ENCODE measurements at places on chromosomes 11 and 22.
A peak's percentile ranks its signal among the peaks of the same experiment; 100 is the strongest.

- peak; percentile 49 for DNase-seq
Measured at GRCh38 chr11:94776351-94777321, 8.5 kb downstream of the AMOTL1 start.

DNA sequence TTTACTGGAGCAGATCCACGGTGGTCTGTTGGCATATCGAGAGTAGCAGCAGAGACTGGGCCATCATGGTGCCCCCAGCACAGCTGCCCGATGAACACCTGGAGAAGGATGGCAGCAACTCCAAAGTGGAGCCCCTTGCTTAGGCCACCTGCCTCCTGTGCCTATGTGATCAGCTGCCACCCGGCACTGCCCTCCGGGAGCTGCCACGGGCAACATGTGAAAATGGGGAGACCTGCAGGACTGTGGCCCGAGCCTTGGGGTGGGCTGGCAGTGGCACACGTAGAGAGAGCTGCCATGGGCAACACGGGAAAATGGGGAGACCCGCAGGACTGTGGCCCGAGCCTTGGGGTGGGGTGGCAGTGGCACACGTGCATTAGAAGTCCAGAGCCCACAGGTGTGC lies 3.1 kb downstream of the FXYD2 start:
- no peak for DNase-seq

- no peak for DNase-seq
Measured at GRCh38 chr22:44260216-44261035, 52.3 kb downstream of the SHISAL1 start.

- DNase-seq = no peak
Measured at GRCh38 chr11:83035070-83035854, 36.4 kb downstream of the RAB30 start.

DNA sequence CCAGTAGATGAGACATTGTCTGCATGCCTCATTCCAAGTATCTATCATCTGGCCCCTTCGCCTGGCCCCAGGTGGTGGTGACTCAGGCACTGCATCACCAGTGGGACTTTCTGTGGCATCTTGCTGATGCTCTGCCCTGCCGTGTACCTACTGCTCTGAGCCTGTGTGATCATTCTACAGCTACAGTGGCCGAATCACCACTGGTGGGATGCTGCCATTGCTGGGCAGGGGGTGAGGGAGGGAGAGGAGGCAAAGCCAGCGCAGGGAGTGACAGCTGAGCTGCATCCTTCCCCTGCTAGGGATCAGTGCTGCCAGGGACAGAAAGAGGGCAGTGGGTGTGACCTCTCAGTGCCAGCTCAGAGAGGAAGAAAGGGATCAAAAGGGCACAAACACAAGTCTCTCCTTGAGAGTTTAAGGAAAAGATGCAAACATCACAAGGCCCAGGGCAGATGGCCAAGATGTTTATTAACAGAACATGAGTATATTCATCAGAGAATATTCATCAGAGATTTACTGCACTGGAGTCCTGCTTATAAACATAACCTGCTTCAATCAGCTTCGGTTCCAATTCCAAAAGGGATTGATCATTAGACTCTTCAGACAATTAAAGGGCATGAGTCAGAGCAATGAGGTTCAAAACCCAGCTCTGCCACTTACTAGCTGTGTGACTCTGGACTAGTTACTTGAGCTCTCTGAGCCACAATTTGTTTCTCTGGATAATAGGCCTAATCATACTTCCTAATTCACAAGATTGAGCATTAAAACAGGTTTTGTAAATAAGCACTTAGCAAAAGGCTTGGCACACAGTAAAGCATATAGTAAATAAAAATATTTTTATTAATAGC lies 109.8 kb downstream of the NAT10 start:
- DNase-seq = no peak

DNA sequence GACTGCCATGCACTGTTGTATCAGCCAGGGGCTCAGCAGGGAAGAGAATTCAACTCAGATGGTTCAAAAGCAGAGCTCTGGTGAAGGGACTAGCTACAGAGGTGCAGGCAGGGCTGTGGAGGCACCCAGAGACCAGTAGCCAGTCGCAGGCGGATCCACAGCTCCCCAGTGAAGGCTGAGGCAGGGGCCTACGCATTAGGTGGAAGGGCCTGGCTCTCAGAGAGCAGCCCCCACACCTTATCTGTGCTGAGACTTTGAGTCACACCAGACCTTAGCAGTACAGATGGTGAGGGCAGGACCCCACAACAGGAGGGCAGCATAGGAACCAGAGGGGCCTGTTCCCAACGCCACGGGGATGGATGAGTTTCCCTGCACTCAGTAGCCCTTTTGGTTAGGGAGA lies 189.6 kb downstream of the DSCAML1 start:
- DNase-seq = no peak

- DNase-seq = no peak
Measured at GRCh38 chr11:96207459-96208449, 135.2 kb downstream of the MAML2 start.

DNA sequence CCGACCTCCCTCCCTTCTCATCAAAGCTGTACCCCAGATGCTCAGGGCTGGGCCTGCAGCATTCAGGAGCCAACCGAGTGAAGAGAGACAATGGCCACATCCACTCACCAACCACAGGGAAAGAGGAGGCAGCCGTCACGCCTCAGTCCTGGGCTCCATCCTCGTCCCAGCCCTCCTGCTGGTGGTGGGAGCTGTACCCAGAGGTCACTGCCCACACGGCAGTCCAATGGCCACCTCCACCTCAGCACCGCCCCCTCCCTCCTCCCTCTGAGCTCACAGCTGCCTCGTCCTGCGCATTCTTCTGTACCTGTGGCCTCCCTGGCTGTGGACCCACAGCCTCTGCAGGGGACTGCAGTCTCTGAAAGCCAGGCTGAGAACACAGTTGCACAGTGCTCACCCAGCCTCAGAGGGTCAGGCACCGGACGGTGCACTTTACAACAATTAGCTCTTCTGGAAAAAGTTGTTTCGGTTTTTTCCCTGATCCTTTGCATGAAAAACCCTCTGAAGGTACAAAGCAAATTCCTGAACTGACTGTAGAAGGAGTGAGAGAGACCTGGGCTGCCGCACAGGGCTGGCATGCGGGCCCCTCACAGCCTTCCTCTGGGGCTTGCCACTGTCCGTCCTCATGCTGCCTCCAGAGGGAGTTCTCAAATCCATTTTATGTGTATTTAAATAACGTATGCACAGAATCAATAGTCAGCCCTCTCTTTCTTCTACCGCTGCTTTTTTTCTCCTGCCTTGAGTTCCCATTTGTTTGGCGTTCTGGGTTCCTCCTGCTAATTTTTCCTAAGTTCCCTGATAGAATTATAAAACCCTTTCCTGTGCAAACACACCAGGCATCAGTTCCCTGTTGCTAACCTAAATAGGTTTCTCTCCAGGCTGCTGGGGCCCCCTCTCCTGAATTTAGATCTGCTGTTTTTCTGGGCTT lies 52.7 kb downstream of the PHF21B start:
- no peak for DNase-seq

DNA sequence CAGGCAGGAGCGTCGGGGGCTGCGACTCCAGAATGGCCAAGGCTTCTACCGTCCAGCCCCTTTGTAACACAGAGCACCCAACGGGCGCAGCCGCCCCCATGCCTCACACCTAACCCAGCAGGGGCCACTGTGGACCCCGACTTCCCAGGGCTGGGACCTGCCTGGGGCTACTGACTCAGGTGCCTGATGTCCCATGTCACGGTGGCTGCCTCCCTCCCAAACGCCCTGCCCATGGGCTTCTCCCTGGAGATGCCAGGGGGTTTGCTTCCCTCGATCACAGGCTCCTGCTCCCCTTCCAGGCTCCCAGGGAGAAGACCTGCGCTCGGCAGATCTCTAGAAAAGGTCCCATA lies 84.0 kb downstream of the MYEOV start:
- DNase-seq = no peak

- DNase-seq = no peak
Measured at GRCh38 chr11:64340671-64341335, 799 bp downstream of the CCDC88B start.

DNA sequence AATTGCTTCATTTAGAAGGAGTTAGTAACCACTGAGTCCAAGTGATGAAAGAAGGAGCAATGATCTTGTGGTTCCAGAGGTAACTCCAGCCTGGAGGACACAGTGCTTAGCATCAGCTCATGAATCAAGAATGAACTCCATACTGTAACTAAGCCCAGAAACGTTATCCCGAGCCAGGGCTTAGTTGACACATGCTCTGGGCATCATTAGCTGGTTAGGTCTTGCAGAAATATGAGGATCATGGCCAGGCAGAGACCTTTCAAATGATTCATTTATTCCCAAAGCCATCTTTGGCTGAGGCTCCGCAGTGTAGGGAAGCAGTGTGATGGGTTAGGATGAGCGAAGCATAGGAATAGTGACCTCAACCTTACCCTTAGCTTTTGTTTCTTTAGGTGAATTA lies 277.4 kb downstream of the FAM76B start:
- DNase-seq = peak; percentile 82

DNA sequence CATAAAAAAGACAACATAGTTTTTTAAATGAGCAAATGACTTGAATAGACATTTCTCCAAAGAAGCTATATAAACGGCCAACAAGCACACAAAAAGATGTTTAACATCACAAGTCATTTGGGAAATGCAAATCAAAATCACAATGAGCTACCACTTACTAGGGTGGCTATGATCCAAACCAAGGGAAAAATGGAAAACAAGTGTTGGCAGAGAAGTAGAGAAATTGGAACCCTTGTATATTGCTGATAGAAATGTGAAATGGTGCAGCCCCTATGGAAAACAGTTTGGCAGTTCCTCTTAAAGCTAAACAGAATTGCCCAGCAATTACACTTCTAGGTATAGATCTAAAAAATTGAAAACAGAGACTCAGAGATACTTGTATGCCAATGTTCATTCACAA lies 29.0 kb downstream of the PAMR1 start:
- DNase-seq = no peak

DNA sequence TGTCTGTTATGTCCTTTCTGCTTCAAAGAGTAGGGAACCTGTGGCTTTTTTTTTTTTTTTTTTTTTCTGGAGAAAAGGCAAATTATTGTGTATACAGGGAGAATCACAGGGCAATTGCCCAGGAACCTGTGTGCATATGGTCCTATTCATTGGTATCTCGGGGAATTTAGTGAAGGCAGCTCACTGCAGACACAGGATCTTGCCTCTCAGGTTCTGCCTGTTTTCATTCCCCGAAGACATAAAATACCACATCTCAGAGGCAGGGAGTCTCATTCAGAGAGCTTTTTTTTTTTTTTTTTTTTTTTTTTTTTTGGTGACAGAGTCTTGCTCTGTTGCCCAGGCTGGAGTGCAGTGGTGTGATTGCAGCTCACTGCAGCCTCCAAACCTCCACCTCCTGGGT lies 88.3 kb downstream of the OSBP2 start:
- no peak for DNase-seq

GRCh38 chr11:62889484-62890437 lies 9.1 kb downstream of the SLC3A2 start:
- peak; percentile 18 for DNase-seq

GRCh38 chr11:108388576-108388975 lies 78.8 kb downstream of the C11orf65 start:
- DNase-seq = no peak

DNA sequence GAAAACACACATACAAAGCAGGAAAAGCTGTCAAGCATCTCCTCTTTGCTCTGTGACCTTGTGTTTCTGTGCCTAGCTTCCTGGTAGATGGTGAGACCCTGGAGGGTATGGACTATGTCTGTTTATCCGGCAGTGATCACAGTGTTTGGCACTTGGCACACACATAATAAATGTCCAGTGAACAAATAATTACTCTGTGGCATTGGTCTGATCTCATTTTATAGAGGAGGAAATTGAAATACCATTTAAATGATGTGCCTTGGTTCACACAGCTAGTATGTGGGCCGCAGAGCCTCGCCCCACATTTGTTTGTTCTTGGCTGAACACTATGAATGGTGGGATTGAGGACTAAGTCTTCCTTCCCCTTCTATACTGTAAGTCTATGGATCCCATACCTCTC lies 104.7 kb upstream of the SPON1 start:
- no peak for DNase-seq

DNA sequence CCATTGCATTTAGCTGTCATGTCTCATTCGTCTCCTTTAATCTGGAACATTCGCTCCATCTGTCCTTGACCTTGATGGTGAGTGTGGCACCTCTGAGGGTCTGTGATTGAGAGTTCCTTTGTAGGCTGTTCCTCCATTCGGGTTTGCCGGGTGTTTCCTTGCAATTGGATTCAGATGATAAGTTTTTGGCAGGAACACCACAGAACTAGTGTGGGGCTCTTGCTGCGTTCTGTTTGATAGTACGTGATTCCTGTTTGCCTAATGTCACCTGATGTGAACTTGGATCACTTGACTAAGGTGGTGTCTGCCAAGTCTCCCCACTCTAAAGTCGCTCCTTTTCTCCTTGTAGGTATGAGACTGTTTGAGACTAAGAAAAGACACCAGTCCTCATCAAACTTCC lies 109.7 kb upstream of the TMEM45B start:
- DNase-seq = no peak

DNA sequence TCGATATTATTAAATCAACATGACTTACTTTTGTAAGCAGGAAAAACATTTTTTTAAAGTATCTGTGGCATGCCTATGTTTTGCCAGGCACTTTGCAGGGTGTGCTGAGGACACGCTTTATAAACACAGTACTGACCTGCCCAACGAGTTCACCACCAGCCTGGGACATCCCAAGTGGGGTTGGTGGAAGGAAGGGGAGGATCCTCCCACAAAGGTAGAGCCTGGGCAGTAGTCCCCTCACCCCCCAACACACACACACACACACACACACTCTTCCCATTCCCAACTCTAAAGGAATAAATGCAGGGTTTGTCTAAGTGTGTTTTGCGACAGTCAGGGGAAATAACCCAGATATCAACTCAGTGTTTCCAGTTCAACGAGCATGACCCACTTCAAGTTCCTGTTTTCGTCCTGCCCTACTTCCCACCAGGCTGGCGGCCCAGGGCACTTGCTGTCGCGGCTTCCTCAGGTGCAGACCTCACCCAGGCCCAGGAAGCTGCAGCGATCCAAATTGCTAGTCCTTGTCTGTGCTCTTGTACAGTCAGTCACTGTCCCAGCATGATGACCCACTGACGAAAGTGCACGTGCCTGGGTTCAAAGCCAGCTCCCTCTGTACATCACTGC lies 3.1 kb downstream of the CERK start:
- DNase-seq = no peak

DNA sequence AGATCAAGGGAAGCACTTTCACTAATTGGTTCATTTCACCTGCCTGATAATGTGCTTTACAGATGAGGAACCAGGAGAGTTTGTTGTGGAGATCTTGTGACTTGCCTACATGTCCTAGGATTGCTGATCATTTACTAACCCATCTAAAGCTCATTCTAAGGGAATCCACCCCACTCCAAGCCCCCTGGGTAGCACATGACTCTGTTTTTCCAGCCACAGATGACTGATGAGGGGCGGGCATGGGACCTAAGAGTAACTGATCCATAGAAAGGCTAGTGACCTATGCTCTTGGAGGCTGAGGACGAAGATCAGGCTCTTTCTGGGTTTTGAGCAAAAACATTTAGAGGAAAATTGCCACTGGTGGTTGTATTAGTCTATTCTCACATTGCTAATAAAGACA lies 378.1 kb downstream of the CADM1 start:
- DNase-seq = no peak

GRCh38 chr11:57711414-57712255 lies at the start of gene MED19:
Gene MED19, minus strand, starts transcription at chr11:57712215. Its CDS starts 36 bp downstream, at chr11:57712179.
- DNase-seq = peak; percentile 28

Data from fibroblast of skin of left quadriceps (primary cell).